NCI-H187 (cell line): ENCODE measurements at places on chromosomes 4 and X.

GRCh38 chr4:83054928-83055327 lies 19.9 kb downstream of the COPS4 start:
- no peak for DNase-seq

GRCh38 chrX:129641941-129642340 lies 12.8 kb downstream of the APLN start:
- no peak for DNase-seq

- DNase-seq = no peak
These were observed 66.6 kb downstream of the TBC1D9 start for GRCh38 chr4:140689623-140690022.

DNA sequence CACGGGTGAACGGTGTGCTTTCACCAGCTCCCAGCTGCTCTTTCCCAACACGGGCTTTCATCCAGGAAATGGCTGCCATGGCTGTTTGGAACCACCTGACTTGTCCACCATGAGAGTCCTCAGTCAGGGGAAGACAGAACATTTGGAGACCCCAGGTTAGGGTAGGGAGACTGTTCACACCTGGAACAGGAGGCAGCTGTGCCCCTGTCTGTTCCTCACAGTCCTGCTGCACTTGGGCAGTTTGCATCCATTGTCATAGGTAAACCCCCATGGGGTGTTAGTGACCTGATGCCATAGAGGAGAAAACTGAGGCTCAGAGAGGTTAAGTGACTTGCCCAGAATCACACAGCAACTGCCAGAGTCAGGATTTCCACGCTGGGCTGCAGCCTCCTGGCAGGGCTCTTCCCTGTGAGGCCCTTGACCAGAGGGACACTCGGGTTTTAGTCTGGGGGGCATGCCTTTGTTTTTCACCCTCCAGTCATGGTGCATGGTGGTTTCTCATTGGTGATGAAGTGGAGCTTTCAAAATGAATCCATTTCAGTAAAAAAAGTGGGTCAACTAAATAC lies 54.5 kb downstream of the TRMT44 start:
- no peak for DNase-seq

- no peak for DNase-seq
These were observed 562.2 kb upstream of the SLIT2 start for GRCh38 chr4:19689511-19689910.

GRCh38 chrX:36861601-36862000 lies 146.6 kb upstream of the FAM47C start:
- DNase-seq = no peak

DNA sequence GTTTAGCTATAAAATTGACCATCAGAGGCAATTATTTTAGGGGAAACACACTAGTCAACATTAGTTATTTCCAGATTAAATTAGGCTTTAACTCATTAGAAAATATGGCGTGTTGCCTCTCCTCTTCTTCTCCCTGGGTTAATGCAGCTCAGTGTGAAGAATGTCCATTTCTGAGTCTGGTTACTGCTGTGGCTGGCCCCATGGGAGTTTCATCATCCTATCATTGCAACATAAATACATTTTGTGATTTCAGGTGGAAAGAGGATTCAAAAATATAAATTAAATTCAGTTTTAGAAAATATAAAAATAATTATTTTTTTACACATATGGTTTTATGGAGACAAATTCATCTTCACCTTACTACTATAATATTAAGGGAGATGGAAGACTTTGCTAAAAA lies 288.5 kb upstream of the ARSJ start:
- no peak for DNase-seq

DNA sequence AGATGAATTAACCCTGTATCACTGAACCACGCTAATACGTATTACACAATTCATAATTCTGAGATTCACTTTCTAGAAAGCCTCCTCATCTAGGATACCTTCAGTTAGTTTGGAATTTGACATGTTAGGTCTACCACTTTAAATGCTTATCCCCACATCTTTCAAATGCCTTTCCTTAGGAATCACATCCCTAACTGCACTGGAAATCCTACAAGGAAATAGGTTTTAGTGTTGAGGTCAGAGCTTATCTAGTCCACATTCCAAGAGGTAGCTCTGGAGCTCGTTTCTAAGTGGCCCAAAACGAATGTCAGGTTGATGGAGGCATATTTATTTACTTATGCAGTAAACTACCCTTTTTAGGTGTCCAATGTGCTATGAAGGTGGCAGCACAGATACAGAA lies 18.0 kb downstream of the PDHA1 start:
- DNase-seq = no peak

DNA sequence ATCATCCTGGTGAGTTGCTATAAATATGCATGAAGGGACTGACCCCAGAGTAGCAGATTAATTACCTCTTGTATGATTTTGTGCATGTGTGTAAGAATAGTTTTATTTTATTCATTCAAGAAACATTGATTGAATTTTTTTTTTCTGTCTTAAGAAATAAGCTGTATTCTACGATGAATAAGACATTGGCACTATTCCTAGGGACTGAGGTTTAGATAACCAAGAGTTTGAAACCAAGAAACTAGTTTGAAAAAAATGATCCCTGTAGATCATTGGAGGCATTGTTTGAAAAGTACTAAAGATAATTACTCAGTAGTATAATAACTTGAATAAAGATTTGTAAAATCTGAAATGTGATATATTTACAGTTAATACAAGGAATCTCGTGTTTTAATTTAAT lies 1086.9 kb downstream of the PCDH7 start:
- DNase-seq = no peak

- no peak for DNase-seq
These were observed 531.2 kb downstream of the GALNTL6 start for GRCh38 chr4:172344308-172344938.

DNA sequence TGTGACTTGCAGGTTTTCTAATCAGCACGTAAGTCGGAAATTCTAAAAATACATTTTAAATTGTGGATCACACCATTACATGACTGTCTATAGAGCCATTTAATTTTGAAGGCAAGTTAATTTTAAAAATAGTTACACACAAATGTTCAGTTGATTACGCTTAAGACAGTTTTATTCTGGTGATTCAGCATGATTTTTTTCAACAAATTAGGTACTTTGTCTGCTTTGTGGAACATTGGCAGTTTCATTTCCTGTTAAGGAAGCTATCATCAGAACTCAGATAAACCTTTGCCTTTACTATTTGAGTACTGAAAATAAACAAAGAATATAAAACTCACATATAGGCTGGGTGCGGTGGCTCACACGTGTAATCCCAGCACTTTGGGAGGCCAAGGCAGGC lies 19.5 kb downstream of the SAT1 start:
- DNase-seq = no peak

- no peak for DNase-seq
These were observed 24.0 kb downstream of the TECRL start for GRCh38 chr4:64385220-64385619.

GRCh38 chr4:42574870-42575430 lies 82.0 kb downstream of the ATP8A1 start:
- no peak for DNase-seq

GRCh38 chrX:13433298-13433605 lies 113.4 kb upstream of the ATXN3L start:
- DNase-seq = no peak

DNA sequence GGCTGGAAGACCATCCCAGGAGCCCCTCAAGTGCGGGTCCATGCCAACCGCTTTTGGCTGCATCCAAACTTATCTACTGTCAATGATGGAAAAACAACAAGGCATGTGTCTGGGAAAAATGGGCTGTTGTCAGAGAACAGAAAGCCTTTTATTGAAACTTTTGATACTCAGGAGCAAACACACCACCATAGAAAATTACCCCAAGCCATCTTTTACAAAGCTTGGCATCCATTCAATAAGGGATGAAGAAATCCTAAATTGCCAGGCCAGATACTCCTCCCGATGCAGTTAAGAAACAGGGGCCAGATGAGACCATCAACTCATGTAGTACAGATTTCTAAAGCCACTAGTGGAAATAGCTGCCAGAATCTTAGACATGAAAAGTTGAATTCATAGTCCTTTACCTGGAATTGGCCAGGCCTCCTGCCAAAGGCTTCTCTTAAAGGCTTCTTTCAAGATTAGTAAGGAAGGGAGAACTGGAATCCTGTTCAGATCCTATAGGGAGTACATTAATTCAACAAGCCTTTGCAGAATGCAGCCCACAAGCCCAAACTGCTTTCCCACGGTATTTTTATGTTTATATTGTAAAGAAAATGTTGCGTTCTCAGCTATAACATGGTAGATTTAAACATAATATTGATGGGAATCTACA lies 145.4 kb upstream of the MAP3K15 start:
- DNase-seq = no peak

DNA sequence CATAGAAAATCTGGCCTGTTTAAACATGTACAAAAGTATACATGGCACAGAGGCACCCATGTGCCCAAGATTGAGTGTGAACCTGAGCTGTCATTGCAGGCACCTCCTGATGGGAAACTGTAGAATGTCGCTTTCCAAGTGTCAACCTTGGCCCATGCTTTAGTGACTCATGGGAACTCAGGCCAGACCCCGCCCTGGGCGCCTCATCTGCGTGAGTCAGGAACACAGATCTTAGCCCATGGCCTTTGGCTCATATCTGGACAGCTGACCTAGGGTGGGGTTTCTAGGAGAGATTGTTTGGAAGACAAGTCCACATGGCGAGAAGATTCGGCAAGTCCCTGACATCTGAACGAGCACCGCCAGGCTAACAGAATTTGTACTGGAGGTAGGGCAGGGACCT lies 50.0 kb downstream of the CYTL1 start:
- DNase-seq = no peak

DNA sequence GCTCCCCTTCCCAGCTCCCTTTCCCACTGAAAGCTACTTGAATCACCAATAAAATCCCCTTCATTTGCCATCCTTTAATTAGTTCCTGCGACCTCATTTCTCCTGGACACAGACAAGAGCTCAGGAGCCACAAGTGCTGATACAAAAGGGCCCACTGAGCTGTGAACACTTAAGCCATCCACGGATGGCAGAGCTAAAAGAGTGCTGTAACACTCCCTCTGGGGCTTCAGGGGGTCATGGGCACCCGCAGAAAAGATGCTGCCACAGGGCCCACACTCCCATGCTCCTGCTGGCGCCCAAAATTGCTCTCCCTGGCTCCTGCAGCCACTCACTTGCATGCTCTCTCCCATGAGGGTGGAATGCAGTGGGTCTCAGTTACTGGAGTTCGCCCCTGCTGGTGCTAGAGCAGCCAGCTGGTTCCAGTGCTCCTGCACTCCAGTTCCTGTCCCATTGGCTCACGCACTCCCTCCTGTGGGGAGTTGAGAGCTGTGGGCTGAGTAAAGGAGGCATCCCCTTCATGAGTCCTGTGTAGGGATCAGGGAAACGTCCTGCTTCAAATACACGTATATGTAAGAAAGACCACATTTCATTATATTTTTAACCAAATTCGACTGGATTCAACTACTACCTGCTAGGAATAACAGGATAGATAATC lies 1291.0 kb downstream of the ARAP2 start:
- no peak for DNase-seq

DNA sequence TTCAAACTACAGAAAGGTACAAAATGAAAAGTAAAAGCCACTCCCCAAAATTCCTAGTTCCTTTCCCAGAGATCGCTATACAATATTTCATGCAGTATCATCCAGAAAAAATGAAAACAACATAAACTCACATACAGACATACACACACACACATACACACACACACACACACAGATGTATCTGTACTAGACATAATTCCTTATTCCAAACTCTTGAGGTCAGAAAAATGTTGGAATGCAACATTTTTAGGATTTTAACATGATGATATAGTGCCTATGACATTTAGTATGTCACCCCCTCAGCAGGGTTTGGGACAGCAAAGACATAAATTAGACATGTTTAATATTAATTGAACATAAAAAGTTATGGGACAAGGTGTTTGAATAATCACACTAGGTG lies 73.4 kb upstream of the LHFPL1 start:
- DNase-seq = no peak

GRCh38 chr4:14178421-14178820 lies 550.9 kb upstream of the BOD1L1 start:
- no peak for DNase-seq

GRCh38 chrX:35444671-35445355 lies 353.3 kb upstream of the MAGEB16 start:
- DNase-seq = no peak

- no peak for DNase-seq
These were observed 2387.6 kb downstream of the PCDH7 start for GRCh38 chr4:33107814-33108213.

DNA sequence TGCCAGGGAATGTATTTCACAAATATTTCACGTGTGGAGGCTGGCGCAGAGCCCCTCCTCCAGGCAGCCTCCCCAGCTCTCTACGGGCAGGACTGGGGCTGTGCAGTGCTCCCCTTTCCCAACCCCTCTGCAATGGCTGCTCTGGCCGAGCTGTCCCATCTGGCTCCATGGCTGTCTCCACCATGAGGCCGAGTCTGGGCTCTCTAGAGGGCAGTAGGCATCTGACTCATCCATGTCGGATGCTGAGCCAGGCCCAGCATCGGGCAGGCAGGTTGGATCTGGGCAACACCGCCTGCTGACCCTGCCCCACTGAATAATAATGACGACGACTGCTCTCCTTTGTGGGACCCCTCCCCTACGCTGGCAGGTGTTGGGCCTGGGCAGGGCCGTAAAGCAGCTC lies 11.0 kb upstream of the SH3TC1 start:
- DNase-seq = no peak

DNA sequence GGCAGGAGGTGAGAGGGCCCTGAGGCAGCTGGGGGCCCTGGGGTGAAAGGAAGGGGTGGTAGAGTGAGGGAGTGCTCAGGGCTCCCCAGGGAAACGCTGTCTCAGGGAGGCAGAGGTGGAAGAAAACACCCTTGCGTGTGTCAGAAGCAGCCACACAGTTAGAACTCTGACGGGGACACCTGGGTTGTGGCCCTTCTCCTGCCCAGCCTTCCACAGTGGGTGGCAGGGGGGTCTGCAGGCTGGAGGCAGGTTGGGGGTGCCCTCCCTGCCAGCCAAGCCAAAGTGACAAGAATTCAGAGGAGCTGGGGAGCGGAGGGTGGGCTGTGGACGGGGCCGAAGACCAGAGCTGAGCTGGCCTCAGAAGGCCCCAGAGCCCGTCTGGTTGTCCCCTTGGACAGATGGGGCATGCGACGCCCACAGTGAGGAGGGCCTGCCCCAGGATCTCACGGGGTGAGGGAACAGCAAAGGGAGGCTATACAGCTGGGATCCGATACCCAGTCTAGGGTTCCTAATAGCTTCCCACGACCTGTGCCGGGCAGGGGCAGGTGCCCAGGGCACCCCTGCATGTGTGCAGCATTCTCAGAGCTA lies 105.2 kb upstream of the ADRA2C start:
- no peak for DNase-seq

- DNase-seq = no peak
These were observed 7.5 kb downstream of the NUDT6 start for GRCh38 chr4:122914938-122915337.

GRCh38 chrX:91108761-91109160 lies 325.9 kb upstream of the PABPC5 start:
- no peak for DNase-seq

GRCh38 chrX:63436865-63437264 lies 85.7 kb upstream of the SPIN4 start:
- DNase-seq = no peak

GRCh38 chr4:124631760-124632159 lies 80.8 kb downstream of the ANKRD50 start:
- DNase-seq = no peak

DNA sequence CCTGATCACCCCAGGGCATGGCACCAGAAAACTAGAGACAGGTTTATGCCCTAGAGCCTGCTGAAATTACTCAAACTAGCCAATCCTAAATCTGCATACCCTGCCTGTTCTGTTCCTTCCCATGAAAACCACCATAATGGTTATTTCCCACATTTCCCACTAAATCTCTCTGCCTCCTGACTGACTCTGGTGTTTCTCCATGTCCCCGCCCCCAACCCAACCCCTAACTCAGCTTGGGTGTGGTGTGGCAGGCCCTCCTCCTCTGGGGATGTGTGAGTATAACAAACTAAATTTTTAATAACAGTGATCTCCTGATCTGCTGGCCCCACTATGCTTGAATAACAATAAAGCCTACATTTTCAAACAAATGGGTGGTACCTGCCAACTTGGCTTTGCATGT lies 35.5 kb upstream of the C4orf54 start:
- no peak for DNase-seq
